ENCODE measurements at places on chromosomes 13 and 19.

DNA sequence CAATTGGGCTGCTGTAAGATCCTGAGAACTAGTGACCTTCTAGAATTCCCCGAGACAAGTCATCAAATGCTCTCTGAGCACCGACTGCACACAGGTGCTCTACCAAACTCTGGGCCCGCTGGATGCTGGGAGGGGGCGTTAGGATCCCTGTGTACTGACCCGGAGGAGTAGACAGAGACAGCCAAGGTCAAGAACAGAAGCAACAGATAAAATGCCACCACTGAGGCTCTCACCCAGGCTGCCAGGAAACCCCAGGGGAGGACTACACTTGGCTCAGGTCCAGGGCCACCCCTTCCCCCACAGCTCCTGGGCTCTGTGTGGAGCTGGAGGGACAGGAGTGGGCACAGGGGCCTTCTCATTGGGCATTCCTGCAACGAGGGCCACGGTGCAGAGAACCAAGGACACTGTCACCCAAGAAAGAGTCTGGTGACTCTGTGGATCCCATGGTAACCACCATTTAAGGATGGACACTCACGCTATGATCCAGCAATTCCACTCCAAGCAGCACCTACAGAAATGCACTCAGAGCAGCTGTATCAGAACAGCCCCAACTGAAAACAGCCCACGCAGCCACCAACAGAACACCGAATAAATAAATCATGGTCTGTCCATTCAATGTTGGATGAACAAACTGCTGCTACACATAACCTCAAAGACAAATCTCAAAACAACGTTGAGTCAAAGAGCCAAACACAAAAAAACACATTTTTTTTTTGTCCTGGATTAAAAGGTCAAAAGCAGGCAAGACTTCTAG, 16.8 kb upstream of the SLC35E1 start:
- DNase-seq, result no peak

DNA sequence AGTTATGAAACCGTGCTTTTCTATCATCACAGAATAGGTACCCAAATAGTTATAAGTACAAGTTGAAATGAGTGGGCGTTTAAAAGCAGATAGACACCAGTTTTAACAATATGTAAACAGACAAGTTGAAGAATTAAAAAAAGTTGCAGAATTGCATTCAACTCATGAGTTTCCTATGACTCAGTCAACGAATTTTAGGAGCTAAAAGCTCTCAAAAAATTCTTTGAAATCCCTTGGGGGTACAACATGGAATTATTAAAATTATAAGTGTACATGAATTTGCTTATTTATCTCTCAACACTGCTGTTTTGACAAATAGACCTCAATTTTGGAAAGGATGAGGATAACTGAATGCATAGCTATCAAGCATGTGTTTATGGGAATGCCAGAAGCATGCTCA, 693.4 kb downstream of the PCDH9 start:
- no peak for DNase-seq

- DNase-seq, result no peak
These were observed 21.3 kb upstream of the SLC7A9 start for GRCh38 chr19:32890841-32891240.

GRCh38 chr13:30739761-30740642, 4.7 kb downstream of the ALOX5AP start:
- DNase-seq, result peak; percentile 53

- no peak for DNase-seq
These were observed 45.3 kb downstream of the CAPN12 start for GRCh38 chr19:38699027-38699346.

GRCh38 chr19:6806488-6806887, 34.0 kb downstream of the VAV1 start:
- DNase-seq, result no peak

GRCh38 chr13:32195713-32196112, 119.5 kb downstream of the ZAR1L start:
- no peak for DNase-seq

- no peak for DNase-seq
These were observed 20.8 kb downstream of the ANKRD10 start for GRCh38 chr13:110894086-110894485.

DNA sequence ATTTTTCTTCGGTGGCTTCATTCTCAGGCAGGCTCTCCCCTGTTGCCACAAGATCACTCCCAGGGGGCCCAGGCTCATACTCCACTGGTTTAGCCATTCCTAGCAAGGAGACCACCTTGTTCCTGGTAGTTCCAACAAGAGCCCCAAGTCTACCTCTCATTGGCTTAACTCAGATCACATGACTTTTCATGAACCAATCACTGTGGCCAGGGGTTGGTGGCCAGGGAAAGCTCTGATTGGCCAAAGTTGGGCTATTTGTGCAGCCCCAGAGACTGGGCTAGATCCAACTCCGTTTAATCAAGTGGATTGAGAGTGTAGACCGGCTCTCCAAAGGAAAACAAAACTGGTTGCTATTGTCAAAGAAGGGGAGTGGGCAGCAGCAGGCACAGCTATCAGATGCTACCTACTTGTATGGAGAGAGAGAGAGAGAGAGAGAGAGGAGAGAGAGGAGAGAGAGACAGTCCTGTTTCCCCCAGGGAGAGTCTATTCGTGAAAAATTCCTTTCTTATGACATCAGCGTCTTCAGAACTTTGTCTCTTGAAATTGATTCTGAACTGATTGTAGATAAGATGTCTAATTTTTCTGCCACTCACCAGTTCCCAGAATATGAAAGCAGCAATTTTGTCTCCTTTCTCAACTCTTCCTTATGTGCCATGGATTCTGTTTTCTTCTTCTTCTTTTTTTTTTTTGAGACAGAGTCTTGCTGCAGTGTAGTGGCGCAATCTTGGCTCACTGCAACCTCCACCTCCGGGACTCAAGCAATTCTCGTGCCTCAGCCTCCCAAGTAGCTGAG, 5.9 kb downstream of the CEACAM19 start:
- DNase-seq, result no peak

DNA sequence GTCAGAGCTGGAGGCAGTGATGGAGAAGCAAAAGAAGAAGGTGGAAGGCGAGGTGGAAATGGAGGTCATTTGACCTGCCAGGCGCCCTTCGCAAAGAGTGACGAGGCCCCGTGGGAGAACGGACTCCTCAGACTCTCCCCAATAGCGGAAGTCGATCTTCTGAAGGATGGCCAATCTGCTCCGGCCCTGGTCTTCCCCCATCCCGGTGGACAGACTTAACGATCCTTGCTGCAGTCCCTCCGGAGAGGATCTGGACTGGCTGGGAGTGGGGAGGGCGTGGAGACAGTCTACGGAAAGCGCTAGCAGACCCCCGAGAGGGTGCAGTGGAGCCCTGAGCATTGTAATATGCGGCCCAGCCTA, 11.9 kb downstream of the EPS8L1 start:
- no peak for DNase-seq

DNA sequence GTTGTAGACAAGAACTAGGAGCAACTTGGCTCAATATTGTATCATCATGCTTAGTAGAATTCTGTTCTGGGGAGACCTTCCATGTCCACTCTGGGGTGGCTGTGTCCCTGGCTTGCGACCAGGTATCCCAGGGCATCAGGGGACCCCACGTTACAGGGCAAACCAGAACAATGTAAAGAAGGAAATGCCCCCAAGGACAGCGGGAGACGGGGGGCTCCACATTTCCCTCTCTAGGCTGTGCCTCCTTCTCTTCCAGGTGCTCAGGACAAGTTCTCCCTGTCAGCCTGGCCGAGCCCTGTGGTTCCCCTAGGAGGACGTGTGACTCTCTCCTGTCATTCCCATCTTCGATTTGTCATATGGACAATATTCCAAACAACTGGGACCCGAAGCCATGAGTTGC, 30.8 kb downstream of the LAIR2 start:
- DNase-seq, result no peak

GRCh38 chr19:31342926-31343325, 6.3 kb downstream of the TSHZ3 start:
- DNase-seq, result no peak

DNA sequence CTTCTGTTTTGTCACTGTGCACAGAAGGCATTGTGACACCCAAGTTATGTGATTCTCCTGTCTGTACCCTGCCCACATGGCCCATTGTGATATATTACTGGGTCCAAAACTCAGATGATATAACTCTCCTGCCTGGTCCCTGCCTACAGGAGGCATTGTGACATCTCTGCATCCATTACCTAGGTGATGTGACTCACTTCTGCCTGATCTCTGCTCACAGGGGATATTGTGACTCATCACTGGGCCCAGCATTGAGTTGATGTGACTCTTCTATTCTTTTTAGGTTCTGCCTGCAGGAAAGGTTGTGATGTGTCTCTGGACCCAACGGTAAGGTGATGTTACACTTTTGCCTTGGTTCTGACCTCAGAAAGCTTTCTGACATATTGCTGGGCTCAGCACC, 67.9 kb upstream of the ZNF724 start:
- DNase-seq, result no peak

DNA sequence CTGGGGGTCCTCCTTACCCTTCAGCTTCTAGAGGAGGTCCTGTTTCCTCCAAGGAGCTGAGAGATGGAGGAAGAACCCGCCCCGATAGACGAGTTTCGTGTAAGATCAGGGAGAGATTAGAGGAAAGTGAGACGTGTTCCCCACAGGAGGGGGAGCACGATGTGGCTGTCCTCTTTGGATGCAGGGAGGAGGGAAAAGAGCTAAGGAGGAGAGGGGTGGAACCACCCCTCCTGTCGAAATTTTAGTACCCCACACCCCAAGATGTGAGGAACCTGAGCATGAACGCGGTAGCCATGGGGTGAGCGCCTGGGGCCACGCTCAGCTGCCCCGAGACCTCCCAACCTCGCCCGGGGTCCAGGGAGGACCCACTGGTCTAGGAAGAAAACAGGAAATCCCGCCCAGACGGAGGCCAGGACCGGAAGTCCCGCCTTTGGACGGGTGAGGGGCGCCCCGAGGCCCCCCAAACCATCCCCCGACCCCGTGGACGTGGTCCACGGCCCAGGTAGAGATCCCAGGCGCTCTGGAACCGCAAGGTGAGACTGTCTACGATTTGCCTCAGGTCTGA, 1.2 kb downstream of the AKT1S1 start:
- peak; percentile 46 for DNase-seq
